ENCODE measurements at places on chromosomes 2 and 18. TPM values are rescaled to one million over a fixed set of nuclear protein-coding genes. Genes with fewer than 3 reads are reported as not detected.

- DNase-seq, result no peak
Measured at GRCh38 chr2:231362555-231363184, 32.8 kb upstream of the B3GNT7 start.

- no peak for DNase-seq
Measured at GRCh38 chr2:127953128-127953718, 67.5 kb upstream of the AMMECR1L start.

DNA sequence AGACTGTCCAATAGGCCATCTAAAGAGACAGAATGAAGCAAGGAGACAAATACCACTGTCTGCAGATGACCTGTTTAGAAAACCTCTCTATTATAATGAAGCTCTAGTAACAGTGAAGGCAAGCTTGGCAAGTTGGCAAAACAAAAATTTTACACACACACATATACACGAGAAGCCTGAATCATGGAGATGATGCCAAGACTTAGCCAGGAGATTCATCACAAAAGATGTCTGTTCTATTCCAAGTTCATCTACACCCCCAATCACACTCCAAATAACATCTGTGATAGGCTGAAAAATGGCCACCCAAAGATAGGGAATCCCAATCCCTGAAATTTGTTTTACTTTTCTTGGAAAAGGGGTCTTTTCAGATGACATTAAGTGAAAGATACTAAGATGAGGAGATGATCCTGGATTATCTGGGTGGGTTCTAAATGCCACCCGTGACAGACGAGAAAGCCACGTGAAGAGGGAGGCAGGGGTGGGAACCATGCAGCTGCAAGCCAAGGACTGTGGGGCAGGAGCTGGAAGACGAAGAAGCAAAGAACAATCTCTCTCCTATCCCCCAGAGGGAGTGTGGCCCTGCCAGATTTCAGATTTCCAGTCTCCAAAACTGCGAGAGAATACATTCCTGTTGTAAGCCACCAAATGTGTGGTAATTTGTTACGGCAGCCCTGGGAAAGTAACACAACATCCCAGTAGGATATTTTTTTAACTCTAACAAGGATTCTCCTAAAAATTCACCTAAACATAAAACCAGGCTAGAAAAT is 20.0 kb downstream of the HDLBP start:
- no peak for DNase-seq

The CHRND gene
- total RNA-seq, result not detected

The FSHR gene
- total RNA-seq, result not detected

The FAM110C gene
- 78.6 TPM for total RNA-seq
